ENCODE measurements at places on chromosomes 6 and 20. TPM values are rescaled to one million over a fixed set of nuclear protein-coding genes. Genes with fewer than 3 reads are reported as not detected.

- no peak for DNase-seq
Measured at GRCh38 chr20:37574199-37574890, 46.7 kb upstream of the BLCAP start.

DNA sequence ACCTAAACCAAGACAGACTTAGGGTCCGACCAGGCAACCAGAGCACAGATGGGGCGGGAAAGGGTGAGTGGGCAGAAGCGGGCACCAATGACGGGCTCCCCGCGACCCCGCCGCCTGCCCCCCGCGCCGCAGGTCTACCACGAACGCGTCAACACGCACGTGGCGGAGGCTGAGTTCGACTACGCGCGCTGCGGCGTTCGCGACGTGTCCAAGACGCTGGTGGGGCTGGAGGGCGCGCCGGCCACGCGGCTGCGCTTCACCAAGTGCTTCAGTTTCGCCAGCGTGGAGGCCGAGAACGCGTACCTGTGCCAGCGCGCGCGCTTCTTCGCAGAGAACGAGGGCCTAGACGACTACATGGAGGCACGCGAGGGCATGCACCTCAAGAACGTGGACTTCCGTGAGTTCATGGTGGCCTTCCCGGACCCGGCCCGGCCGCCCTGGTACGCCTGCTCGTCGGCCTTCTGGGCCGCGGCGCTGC is 5.1 kb downstream of the TMEM151B start:
- DNase-seq, result no peak

- DNase-seq, result peak; percentile 62
Measured at GRCh38 chr20:37394543-37395409, 48.8 kb downstream of the SRC start.

DNA sequence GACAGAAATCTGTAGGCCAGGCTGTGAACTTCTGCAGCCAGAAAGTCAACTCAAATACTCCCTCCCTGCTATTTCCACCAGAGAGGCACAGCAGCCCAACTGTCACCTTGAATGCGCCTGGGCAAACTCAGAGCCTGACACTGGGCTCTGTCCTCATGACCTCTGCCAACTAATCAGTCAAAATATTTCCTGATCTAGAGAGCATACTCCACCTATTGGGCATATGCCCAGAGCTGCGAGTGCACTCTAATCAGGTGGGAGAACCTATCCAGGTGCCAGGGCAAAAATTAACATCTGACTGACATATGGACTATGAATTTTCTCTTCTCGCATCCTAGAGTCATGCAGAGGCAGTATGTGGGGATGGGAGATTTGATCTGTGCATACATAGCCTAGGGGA is 406.3 kb upstream of the RUNX2 start:
- DNase-seq, result no peak

DNA sequence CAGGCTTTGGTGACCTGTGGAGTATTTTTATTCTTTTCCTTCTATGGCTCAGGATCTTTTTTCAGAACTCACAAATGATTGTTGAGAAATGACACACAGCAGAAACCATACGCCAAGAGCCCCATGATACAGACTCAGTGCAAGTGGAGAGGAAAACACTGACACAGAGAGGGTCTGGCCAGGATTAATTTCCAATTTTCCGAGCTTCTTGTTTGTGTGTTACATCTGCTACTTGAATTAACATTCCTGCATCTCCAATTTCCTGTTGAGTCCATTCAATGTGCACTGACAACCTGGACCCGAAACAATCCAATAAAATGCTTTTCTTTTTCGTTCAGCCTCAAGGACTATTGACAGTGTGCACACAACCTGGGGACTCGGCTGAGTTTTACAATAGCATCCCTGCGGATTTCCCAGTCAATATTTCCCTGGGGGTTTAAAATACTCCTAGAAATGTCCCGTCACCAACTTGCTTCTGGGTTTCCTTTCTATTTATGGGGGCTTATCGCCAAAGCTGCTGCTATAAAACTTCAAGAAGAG is 4.9 kb upstream of the MLN start:
- DNase-seq, result no peak

DNA sequence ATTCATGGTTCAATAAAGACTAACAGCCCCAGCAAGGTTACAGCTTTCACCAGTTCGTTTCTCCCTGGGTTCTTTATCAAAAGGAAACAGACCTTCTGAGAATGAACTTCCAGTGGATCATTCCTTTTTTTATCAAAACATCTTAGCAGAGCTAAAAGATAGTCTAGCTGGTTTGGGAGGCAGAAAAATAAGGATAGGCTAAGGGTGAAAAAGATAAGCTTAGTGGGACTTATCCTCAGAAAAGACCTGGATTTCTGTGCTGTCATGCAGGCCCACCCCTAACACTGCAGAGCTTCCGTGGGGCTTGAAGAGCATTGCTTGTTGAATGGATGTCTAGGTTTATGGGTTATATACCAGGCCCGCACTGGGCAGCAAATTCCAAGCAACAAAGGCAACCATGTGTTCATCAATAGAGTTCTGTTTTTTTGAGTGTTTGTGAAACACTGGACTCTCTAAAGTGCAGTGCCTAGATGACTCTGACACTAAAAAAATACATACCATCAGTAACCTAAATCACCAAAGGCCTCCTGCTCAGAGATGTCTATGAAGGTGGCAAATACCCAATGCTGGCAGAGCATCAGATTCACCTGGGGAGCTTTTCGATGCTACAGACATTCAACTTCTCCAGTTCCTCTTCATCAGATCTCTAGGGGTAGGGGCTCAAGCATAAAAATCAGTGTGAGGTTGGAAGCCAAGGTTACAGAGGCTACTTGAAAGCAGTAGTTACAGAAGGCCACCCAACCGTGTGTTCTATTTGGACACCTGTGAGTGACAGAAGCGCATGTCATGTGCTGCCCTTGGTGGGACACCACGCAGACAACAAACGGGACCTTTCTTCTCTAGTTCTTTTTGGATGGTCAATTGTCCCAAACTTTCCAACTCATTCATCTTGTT is 53.0 kb downstream of the TNFAIP3 start:
- no peak for DNase-seq

- DNase-seq, result no peak
Measured at GRCh38 chr20:24059174-24059573, 70.6 kb upstream of the GGTLC1 start.

GRCh38 chr6:11700118-11700718 is 78.4 kb downstream of the ADTRP start:
- DNase-seq, result peak; percentile 36

- no peak for DNase-seq
Measured at GRCh38 chr20:39899881-39900280, 789.2 kb downstream of the MAFB start.

GRCh38 chr6:32173051-32173727 is 2.7 kb downstream of the AGPAT1 start:
- no peak for DNase-seq

DNA sequence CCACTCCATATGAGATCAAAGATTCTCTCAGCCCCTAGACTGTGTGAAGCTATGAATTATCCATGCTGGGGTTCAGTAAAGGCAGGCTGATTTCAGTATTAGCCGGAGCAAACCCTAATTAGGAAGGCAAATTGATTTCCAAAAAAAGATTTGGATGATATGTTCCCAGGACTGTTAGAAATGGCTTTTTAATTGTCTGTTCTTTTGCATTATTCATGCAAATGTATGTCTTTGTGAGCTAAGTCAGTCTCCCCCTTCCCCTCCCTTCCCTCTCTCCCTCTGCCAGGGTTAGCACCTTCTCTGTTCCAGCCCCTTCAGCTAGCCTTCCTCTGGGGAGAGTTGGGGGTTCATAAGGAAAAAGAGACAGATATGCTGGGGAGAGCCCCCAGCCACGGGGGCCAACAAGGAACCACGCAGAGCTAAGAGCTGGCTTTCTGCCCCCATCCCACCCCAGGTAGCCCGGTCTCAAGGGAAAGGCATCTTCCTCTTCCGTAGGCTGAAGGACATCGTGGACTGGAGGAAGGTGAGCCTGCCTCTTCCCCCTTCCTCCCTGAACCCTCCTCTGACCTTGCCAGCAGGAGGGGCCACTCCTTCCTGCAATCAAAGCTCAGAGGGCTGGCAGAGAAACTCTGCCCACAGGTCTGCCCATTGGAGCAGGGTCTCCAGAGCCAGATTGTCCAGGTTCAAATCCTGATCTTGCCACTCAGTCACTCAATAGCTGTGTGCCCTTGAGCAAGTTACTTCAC is 32.3 kb downstream of the PDRG1 start:
- no peak for DNase-seq

DNA sequence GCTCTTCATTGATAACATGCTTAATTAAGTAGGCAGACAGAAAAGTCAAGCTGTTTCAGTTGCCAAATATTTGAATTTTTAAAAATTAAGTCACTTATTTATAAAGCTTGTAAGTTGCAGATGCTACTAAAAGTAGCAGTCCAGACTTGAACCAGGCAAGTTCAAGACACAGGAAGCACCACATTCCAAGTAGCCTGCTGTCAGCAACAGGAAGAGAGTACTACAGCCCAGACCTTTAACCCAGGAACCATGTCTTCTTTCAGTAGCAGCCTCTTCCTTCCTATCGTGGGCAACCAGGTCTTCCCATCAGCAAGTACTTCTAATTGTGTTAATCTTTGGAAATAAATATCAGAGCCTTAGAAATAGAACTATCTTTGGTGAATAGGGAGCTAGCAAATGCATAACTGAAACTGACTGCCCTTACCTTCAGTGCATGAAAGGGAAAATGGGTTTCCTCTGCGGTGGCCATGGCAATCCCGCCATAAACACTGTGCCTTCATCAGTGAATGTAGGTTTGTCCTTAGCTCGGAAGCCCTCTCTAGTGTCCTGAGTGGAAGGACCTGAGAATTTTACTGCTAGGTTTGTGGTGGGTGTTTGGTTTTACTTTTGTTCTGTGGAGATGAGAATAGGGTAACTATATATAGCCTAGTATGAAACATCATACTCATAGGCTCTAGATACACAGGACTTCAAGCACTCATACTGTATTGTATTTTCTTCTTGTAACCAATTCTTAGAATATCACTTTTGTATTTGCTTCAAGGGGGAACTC is 95.6 kb downstream of the SYCP2 start:
- no peak for DNase-seq

GRCh38 chr6:135280375-135281136 is 99.4 kb downstream of the MYB start:
- no peak for DNase-seq

GRCh38 chr6:130259557-130259956 is 36.8 kb upstream of the SAMD3 start:
- no peak for DNase-seq

- no peak for DNase-seq
Measured at GRCh38 chr20:2859330-2860121, 13.8 kb upstream of the PTPRA start.

DNA sequence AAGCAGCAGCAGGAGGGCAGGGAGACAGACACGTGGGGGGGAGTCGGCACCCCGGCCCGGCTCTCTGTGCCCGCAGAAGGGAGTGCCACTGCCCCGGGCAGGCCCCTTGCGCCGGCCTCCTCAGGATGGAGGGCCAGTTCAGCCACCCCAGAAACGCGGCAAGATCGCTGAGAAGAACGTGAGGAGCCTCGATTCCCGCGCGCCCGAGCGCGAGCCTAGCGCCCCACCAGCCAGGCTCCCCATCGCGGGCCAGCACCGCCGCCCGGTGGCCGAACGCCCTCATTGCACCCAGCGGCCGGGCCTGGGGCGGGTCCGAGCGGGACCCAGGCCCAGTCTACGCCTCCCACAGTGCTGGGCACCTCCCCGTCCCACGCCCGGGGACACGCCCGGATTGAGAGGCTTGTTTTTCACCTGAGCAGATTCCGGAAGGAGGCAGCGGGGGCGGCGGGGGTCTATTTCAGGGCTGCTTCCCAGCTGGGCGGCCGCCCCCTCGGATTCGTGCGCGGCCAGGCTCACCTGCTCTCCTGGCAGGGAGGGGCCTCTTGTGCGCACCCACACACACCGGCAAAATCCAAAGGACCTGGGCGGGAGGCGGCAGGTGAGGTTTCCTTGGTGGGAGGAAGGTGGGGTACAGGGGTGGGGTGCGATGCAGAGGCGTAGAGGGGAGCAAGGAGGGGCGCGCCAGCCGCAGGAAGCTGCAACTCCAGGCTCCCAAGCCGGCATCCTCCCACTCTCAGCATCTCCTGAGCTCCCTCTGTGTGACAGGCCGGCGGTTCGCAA is 9.0 kb upstream of the GRM4 start:
- peak; percentile 59 for DNase-seq

DNA sequence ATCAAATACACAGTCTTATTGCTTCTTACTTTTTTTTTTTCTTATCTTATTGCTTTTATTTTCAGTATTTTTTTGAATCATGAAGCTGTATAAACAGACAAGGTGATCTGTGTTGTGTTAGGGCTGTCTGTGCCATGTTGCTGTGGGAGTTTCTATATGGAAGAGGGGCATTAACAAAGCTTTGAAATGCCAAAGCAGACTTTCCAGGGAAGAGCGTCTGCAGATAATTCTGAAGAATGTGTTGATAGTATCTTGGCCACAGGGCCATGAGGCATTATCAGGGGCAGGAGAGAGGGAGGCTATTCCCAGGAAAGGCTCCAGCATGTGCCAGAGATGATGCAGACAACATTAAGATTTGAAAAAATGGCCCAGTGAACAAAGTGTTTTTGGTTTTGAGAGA is 354.5 kb downstream of the UTRN start:
- no peak for DNase-seq

DNA sequence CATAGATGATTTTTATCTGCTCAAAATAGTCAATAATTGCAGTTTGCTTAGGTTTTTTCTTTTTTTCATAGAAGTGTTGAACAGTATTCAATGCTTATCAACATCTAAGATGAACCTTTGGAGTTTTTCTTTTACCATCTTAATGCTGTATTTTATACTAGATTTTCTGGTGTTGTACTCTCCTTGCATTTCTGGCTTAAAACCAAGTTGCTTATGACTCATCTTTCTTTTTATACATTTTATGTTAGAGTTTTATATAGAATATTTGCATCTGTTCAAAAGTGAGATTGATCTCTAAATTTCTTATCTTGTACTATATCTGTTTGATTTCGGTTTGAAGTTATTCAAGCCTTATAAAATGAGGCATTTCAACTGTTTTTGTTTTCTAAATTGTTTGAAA is 232.5 kb downstream of the RFPL4B start:
- DNase-seq, result no peak

DNA sequence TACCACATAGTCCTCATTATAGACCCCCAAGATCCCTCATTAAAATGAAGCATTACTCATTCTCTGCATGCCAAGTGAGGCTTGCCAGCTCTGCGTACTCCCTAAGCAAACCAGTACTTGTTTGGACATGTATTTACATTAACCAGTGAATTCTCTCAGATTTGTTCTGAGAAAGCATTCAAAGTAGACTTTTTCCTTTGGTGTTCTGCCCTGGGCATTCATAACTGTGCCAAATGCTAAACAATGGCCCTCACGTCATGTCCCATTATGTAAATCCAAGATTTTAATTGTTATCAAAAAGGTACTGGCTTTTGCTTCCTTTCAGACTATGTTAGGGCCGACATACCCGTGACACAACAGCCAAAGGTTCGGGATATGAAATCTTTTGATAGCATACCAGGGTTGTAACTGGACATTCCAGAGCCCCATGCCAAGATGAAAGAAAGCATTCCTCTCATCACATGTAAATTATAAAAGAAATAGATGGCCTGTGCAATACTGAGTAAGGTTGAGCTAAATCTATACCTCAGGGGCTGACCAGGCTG is 164.2 kb downstream of the ADAT2 start:
- peak; percentile 23 for DNase-seq

GRCh38 chr6:85669735-85670194 is 27.1 kb upstream of the SYNCRIP start:
- no peak for DNase-seq

NANP gene
- 4.3 TPM for polyA plus RNA-seq

ECI2 gene
- 82.9 TPM for polyA plus RNA-seq

SNX5 gene
- 282 TPM for polyA plus RNA-seq

PARD6B gene
- polyA plus RNA-seq, result 8.3 TPM

DEFB125 gene
- polyA plus RNA-seq, result not detected

SLC25A27 gene
- 88.1 TPM for polyA plus RNA-seq

ITPR3 gene
- polyA plus RNA-seq, result 72.1 TPM

Data from left lung (tissue), 14 donors.